Activated naive CD8-positive, alpha-beta T cell treated with anti-CD3 and anti-CD28 coated beads, Interleukin-2, amount 10 ng/mL, durations not matched to agents 7 days and 5 days (primary cell): ENCODE measurements at places on chromosomes 16 and 17. TPM values are rescaled to one million over a fixed set of nuclear protein-coding genes. Genes with fewer than 3 reads are reported as not detected.

ST6GALNAC2 gene
- 3.9 TPM for total RNA-seq

GAS2L2 gene
- not detected for total RNA-seq

RCVRN gene
- total RNA-seq = not detected

OR1A1 gene
- not detected for total RNA-seq

ABAT gene
- 6.0 TPM for total RNA-seq

C16orf54 gene
- 84.2 TPM for total RNA-seq

MYH1 gene
- total RNA-seq = not detected

ALOX15B gene
- total RNA-seq = not detected

ROGDI gene
- total RNA-seq = 9.5 TPM

CCL8 gene
- total RNA-seq = not detected

CTF1 gene
- 0.19 TPM for total RNA-seq

MED13 gene
- 58.5 TPM for total RNA-seq

VPS25 gene
- 61.0 TPM for total RNA-seq

LITAF gene
- total RNA-seq = 109 TPM

TAT gene
- not detected for total RNA-seq

C17orf78 gene
- not detected for total RNA-seq

ACSM5 gene
- not detected for total RNA-seq

RPAIN gene
- total RNA-seq = 63.9 TPM
